AG04450 (cell line): ENCODE measurements at places on chromosomes 5 and 9.

DNA sequence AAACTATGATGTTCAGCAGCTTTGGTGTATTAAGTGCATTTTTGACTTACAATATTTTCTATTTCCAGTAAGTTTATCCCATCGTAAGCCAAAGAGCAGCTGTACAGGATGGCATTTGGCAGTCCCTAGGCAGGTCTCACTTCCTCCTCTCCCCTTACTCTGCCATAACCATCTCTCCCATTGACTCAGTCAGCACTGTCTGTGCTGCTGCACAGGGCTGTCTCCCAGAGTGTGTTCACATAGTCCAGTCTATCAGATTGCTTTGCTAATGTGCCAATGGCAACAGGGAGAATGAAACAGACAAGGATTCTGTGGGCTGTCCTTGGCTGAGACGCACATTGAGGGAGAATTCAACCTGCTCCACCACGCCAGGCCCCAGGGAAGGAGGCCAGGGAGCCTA is 47.0 kb upstream of the CAST start:
- no peak for DNase-seq

DNA sequence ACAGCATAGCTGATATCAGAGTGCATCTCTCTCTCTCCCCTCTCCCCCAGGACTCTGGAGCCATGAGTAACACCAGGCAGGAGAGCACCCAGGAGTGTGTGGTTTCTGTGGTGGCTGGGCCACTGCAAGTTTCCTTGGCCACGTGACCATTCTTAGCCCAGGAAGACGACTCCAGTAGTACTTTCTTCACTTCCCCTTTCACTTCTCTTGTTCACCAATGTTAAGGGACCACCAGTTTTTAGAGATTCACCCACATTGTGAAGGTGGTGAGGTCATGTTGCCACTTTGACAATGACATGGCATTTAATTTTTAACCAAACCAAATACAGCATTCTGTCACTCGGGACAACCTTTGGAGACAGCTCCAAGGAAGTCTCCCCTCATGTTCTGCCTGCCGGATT is 17.9 kb upstream of the DAPK1 start:
- DNase-seq, result no peak

- no peak for DNase-seq
Measured at GRCh38 chr5:168273056-168273980, 18.1 kb upstream of the WWC1 start.

- no peak for DNase-seq
Measured at GRCh38 chr5:135671052-135671705, 92.4 kb upstream of the CXCL14 start.

DNA sequence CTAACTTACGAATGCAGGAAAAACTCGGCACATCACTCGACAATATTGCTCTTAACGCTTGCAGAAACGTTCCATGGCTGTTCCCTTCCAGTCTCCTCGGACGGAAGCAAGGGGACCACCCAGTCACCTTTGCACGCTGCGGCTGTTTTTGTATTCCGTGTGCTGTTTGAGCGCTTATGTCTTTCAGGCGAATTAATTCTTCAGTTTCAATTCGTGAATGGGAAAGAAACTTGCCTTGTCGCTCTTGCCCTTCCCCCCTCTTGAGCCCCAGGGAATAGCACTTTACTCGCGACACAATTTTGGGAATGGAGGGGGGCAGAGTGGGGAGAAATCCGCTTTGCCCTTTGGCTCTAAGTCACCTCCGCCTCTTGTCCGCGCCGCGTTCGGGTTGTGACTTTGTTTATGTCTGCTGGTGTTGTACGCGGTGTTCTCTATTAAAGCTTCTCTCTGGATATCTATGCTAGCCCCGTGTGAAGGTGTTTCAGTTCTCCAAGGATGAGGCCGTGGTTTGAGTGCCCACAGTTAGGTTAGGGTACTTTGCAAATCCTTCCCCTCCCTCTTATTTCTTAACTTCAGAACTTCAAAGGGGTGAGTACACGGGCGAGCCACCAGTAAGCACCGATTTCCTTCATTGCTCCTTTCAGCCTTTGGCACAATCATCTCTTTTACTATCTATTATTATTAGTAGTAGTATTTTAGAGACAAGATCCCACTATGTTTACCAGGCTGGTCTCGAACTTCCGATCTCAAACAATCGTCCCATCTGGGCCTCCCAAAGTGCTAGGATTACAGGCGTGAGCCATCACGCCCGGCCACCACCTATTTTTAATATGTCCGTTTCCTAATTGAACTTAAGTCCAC is 2.7 kb downstream of the FOXB2 start:
- DNase-seq, result no peak
